Cortex of kidney (tissue), 1 donor: ENCODE measurements at places on chromosomes 2 and 18.

- DNase-seq = no peak
Observed at GRCh38 chr2:107730898-107731297, 95.8 kb upstream of the RGPD4 start.

- DNase-seq = no peak
Observed at GRCh38 chr18:35096677-35097011, 55.4 kb downstream of the MAPRE2 start.

- no peak for DNase-seq
Observed at GRCh38 chr2:204282525-204282924, 262.8 kb upstream of the PARD3B start.

DNA sequence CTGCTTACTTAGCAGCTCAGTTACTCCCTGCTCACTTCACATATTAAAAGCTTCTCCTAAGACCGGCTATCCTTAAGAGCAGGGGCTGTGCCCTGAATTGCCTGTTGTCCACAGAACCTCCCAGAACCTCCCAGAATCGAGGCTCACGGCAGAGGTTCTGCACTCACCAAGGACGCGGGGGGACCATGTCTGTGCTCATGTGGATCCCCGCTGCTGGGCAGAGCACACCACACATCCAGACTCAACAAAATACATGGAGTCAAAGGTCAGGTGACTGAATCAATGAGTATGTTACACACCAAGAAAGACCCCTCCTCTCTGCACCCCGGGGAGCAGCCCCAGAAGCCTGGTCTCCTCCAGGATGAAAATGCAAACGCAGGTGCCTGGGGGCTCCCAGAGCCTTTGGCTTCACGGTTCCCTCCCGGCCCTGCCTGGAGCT is 149.0 kb downstream of the MBP start:
- DNase-seq = no peak

DNA sequence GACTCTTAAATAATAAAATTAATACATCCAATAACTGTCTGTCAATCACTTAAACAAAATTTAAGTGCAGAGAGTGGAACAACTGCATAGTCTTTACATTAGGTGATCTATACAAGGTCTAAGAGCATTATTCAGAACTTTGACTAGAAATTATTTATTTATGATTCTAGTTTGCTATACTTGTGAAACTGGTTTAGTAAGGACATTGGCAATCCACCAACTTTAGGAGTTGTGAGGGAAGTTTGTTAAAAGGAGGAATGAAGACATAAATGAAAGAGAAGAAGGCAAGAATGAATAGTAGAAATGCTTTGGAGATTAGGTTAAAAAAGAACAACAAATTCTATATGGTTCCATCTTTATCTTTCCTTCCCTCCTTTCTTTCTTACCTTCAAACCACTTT is 217.5 kb downstream of the GPD2 start:
- no peak for DNase-seq

- DNase-seq = no peak
Observed at GRCh38 chr2:108621687-108622681, 87.7 kb downstream of the LIMS1 start.

- no peak for DNase-seq
Observed at GRCh38 chr2:157254041-157254440, 3.5 kb upstream of the GALNT5 start.

DNA sequence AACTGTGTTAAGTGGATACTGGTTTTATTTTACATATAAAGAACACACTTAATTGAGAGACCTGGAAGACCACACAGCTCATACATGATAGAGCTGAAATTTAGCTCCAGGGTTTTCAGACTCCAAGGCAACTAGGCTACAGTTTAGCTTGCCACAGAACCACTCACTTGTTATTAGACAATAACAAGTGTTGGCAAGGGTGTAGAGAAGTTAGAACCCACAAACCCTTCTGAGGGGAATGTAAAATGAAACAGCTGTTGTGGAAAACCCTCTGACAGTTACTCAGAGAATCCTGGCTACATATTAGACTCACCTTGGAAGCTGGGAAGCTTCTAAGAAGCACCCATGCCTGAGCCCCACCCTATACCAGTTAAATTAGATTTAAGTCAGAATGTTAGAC is 75.3 kb downstream of the MAP3K20 start:
- no peak for DNase-seq

DNA sequence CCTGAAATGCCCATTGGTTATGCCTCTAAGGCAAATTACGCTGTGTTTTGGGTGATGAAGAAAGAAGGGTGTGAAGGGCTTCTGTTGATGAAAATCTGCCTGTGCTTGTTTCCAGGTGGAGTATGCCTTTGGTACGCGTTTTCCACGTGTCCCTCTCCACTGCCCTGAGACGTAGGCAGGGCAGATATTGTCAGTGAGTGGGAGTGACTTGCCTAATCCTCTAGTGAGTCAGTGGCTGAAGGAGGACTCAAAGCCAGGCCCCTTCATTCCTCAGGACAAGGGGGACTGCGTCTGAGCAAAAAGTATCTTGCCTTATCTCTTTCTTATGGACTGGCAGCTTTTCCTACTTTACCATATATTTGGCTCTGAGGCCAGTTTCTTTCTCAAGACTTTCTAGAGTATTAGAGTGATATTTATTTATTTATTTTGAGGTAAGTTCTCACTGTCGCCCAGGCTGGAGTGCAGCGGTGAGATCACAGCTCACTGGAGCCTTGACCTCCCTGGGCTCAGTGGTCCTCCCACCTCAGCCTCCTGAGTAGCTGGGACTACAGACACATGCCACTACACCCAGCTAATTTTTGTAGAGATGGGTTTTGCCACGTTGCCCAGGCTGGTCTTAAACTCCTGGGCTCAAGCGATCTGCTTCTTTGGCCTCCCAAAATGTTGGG is 10.2 kb downstream of the RALB start:
- DNase-seq = no peak

DNA sequence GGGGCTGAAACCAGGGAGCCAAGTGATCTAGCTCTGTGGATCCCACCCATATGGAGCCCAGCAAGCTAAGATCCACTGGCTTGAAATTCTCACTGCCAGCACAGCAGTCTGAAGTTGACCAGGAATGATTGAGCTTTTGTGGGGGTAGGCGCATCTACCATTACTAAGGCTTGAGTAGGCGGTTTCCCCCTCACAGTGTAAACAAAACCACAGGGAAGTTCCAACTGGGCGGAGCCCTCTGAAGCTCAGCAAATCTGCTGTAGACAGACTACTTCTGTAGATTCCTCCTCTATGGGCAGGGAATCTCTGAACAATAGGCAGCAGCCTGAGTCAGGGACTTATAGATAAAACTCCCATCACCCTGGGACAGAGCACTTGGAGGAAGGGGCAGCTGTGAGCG is 96.7 kb downstream of the CCDC148 start:
- no peak for DNase-seq
